Cardiac septum (tissue), 1 donor: ENCODE measurements at places on chromosomes 6 and 20. TPM values are rescaled to one million over a fixed set of nuclear protein-coding genes. Genes with fewer than 3 reads are reported as not detected.

The PRICKLE4 gene
- 1.7 TPM for total RNA-seq

The CAGE1 gene
- not detected for total RNA-seq

GRCh38 chr6:100845676-100846075 lies 35.5 kb downstream of the ASCC3 start:
- no peak for DNase-seq

DNA sequence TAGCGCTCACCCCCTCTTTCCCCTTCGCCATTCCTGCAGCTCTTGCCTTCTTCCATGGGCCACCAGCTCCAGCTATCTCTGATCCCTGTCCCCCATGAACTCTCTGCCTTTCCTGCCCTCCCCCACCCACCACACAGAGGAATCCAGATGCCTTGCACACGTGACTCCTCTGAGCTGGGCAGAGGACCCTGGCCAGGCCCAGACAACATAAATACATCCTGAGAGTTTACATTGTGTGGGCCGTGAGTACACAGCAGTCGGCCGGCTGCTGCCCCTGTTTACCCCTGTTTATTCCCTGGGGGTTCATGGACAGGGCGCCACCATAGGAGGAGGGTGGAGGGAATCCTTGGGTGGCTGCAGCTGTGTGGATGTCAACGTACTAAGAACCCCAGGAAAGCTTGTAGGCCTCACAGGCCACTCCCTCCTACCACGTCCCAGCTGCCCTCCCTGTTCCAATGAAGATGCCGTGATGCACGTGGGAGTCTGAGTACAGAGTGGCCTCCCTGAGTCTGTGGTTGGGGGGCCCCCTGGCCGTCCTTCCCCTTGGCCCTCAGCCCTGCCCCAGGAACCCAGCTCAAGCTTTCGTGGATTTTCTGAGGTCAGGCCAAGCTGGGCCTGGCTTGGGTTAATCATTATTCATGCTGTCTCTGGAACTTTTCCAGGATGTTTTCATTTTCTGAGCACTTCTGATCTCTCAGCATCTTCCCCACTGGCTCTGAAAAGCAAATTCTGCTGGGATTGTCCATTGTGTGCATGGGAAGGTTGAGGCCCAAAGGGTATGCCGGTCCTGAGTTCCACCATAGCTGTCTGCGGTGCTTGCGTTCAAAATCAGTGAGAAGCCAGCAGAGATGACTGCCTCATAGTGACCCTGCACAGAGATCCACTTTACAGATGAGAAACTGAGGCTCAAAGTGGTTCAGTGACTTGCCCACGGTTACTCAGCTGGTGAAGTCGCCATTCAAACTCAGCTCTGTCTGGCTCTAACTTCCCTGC lies 136.3 kb downstream of the MRPL14 start:
- DNase-seq, result no peak

- DNase-seq, result no peak
Observed at GRCh38 chr20:8658103-8658502, 410.8 kb upstream of the PLCB4 start.

- DNase-seq, result no peak
Observed at GRCh38 chr6:109058620-109059019, 36.0 kb downstream of the SESN1 start.
